ENCODE measurements at places on chromosomes 13 and 19. TPM values are rescaled to one million over a fixed set of nuclear protein-coding genes. Genes with fewer than 3 reads are reported as not detected.

- DNase-seq: no peak
Measured at GRCh38 chr19:30419568-30420180, 47.5 kb downstream of the ZNF536 start.

DNA sequence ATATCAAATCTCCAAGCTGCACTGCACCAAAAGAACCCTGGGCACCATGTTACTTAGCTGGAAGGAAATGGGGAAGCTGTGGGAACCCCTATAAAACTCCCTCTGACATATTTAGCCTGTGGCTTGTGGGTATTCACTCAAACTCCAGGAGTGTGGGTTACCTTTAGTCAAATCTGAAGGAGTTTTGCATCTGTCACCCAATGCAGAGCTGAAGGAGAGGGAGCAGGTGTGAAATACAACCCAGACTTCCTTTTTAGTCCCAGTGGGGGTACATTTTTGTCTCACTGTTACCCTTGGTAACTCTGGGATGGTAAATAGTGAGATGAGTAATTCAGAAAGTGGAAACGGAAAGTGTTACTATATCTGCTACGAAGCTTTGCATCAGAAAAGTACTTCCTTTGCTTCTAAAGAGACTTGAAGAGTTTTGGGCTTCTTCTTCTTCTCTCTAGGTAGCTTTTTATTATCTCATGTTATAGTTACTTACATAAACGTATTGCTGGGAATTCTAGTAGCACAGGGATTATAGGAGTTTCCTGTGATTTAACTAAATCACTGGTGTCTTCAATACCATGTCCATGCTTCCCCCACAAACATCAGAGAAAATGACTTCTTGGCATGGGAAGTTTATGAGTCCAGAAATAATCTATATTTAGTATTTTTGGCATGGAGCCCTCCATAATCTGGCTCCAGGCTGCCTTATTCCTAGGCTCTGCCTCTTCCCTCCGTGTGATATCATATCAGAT, 105.9 kb downstream of the AKAP11 start:
- no peak for DNase-seq

GRCh38 chr19:3440082-3440481, 40.2 kb downstream of the SMIM24 start:
- DNase-seq: no peak

DNA sequence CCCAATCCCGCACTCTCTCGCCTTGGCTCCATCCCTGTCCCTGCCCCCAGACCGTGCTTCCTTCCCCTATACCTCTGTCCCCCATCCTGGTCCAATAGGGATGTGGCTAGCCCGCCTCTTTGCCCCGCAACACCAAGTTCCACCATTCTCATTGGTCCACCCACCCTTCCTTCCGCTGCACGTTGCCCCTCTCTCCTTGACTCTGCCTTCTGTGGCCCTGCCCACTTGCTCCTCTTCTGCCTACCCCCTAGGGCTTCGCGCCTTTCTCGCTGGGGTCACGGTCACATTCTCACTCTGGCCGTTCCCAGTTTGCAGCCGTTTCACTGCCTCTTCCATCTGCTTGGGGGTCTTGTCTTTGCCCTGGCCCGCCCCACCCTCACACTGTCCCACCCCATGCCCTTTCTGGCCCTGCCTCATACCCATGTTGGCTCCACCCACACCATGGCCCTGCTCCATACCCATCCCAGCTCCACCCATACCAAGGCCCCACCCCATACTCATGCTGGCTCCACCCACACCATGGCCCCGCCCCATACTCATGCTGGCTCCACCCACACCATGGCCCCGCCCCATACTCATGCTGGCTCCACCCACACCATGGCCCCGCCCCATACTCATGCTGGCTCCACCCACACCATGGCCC, 4.5 kb upstream of the ARHGAP45 start:
- no peak for DNase-seq

- DNase-seq: no peak
Measured at GRCh38 chr19:55316646-55317045, 8.5 kb downstream of the TMEM150B start.

DNA sequence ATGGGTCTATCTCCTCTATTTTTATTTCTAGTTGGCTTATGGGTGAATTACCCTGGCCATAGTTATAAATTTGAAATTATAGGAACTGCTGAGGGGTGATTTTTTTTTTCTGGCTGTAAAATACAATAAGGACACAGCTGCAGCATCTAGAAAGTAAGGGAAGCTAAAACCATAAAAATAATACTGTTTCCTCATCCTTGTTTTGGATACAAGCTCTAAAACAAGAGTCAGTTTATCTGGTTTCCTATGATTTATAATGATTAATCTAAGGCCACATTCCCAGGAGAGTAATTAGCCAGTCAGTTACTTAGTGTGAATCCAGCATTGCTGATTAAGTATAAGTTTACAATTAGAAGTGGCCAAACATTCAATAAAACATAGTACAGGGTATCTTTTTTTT, 219.1 kb upstream of the NBEA start:
- DNase-seq: no peak

DNA sequence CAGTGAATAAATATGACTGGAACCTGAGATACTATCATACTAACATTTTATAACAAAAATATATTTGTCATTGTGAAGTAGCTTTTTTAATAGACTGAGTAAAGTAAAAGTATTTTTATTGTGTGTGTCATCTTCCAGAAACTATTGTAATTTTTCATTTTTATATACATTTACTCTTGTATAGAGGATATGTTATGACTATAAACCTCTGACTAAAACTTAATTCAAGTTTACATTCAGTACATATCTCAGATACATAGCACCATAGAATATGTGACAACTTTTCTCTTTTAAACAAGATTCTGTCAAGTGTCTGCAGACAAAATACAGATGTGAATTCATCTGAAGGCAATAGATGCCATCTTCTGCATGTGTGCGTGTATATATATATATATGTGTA, 704.3 kb downstream of the SLITRK1 start:
- DNase-seq: no peak

- DNase-seq: no peak
Measured at GRCh38 chr13:24495151-24495729, 17.3 kb downstream of the PARP4 start.

GRCh38 chr19:1811472-1811894, 593 bp downstream of the ATP8B3 start:
- DNase-seq: no peak

DNA sequence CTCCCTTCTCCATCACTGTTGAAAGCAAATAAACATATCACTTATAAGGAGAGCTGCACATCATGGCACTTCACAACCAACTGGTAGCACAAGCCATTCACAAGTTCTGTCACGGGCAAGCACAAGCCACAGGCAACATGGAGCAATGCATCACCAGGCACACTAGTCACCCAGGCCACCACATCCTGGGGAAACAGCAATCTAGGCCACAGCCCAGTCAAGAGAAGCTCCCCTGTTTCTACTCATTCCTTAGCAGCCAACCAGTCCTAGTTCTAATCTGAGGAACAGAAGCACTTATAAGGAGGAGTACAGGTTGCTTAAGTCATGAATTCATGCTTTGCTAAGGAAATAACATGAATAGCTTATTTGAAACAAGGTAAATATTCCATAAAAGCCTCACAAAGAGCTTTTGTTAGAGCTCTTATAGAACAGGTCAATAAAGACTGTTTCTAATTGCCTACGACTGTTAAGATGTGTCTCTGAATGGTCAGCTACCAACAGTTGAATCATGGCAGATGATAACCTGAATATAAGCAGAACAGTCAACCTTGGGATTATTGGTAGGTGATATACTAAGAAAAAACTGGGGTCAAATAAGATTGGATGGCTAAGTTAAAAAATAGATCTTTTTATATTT, 169.0 kb downstream of the TBC1D4 start:
- DNase-seq: no peak

GRCh38 chr13:36420437-36420891, 11.8 kb upstream of the CCNA1 start:
- DNase-seq: peak; percentile 81

DNA sequence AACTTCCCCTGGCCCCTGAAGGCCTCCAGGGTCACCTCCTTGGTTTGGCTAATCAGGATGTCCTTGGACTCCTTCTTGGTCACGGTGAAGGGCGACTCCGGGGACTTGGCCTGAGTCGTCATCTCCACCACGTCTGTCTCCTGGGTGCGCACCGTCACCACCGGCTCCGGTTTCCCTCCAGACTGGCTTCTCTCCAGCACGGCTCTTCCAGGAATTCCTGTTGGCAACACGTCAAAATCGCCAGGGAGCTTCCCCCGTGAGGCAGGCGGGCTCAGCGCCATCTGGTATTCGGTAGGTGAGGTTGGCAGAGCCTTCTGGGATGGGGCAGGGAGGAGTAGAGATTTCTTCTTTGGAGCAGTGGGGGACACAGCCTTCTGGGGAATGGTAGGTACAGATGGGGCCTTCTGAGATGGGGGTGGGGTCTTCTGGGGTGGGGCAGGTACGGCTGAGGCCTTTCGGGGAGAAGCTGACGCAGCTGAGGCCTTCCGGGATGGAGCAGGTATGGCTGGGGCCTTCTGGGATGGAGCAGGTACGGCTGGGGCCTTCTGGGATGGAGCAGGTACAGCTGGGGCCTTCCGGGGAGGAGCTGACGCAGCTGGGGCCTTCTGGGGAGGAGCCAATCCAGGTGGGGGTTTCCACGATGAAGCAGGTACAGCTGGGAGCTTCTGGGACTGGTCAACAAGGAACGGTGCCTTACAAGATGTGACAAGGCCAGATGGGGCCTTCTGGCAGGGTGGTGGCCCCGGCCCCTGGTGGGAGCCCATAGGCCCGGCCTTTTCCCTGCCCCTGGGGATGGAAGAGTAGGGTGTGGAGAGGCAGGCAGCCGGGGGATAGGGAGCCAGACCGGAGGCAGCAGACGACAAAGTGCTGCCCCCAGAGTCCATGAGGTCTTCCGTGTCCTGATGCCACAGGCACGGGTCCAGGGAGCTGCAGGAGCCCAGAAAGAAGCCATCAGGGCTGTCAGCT, 3.8 kb downstream of the GARIN5B start:
- DNase-seq: no peak

GRCh38 chr13:111429064-111429558, 108.7 kb downstream of the TEX29 start:
- no peak for DNase-seq

- DNase-seq: peak; percentile 45
Measured at GRCh38 chr13:111880185-111880584, 186.8 kb upstream of the SOX1 start.

Gene TEX26
- total RNA-seq: not detected

Gene TNPO2
- 99.7 TPM for total RNA-seq

Gene ARL11
- not detected for total RNA-seq

Gene PTOV1
- total RNA-seq: 388 TPM

Gene LGI4
- total RNA-seq: 0.21 TPM

Gene KCNN1
- 13.4 TPM for total RNA-seq
